ENCODE measurements at places on chromosomes 13 and 19. TPM values are rescaled to one million over a fixed set of nuclear protein-coding genes. Genes with fewer than 3 reads are reported as not detected.

DNA sequence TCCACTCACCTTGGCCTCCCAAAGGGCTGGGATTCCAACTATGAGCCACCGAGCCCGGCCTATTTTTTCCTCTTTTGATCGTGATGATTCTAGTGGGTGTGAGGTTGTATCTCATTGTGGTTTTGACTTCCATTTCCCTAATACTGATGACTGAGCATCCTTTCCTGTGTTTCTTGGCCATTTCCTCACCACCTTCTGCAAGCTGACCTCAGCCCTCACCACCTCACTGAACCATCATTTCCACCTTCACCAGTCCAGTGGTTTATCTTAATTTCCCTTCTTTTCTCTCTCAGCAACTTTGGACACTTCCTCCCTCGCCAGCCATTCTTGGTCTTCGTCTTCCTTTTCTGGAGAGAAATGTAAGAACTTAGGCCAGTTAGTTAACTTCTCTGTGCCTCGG lies 13.0 kb upstream of the BICRA start:
- DNase-seq, result no peak

Gene CYP2A6
- 1.4 TPM for total RNA-seq

Gene DCT
- total RNA-seq, result 0.48 TPM

Gene PSG7
- not detected for total RNA-seq

Gene SPPL2B
- total RNA-seq, result 48.6 TPM

Data from ovary (tissue), 10 donors.